Glutamatergic neuron (in vitro differentiated cells): ENCODE measurements at places on chromosomes 3 and 15.

DNA sequence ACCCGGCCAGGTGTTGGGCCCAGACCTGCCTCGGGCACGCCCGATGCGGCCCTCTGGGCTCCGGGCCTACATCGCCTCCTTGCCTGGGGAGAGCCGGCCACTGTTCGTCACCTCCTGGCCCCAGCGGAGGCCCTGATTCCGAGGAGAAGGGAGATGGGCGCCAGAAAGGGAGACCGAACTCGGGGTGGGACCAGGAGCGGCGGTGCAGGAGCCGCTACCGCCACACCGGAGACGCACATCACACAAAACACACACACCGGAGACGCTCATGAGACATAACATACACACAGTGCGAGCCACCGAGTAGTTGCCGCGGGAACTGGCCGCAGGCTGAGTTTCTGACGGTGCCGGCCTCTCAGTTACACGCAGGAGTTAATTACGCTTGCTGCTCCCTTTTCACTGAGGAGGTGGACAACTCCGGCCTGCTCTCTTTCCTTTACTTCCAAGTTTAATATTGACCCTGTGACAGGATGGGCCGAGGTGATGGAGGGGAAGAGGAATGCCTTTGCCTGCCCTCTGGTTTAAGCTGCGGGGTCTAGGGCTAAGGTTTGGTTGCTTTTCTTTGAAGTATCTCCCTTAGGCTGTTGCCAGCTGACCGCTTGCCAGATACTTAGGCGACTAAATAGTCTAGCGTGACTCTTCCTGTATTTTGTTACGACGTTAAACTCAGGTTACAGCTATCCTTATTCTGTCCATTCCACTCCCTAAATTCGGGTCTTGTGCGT is 570 bp downstream of the PCNP start:
- DNase-seq: no peak

- DNase-seq: no peak
These were observed 667.4 kb downstream of the NTRK3 start for GRCh38 chr15:87589134-87589533.

- DNase-seq: no peak
These were observed 414.2 kb downstream of the AGBL1 start for GRCh38 chr15:86493884-86494283.

GRCh38 chr3:138434276-138434874 is at the start of gene ESYT3:
Gene ESYT3 (plus strand): TSS chr3:138434616. CDS start chr3:138434799, 183 bp downstream.
- peak; percentile 56 for DNase-seq

GRCh38 chr15:76575274-76575673 is 238.7 kb downstream of the ISL2 start:
- no peak for DNase-seq
